ENCODE measurements at places on chromosomes 4 and X.

DNA sequence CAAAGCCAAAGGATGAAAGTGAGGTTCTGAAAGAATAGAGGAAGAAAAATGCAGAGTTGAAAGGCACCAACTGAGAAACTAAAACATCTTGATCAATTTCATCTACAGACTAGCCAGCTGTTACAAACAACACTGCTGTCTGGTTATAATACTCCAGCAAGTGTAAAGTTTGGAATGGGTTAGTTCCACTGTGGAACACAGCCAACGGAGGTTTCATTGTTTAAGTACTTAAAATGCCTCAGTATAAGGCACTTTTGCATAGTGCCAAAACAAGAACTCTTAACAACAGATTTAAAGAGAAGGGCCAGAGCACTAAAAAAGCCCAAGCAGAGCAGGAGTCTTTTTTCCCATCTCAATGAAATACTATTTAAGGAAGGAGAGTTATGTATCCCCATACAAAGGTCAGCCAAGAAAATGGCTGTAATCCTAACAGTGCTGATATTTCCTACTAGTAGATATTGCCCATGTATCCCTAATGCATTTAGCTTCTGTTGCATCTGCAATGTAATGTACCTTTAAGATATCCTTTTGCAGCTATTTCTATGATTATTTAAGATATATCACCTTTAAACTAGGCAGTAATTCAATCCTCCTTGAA lies 16.5 kb downstream of the ACSL4 start:
- no peak for DNase-seq

DNA sequence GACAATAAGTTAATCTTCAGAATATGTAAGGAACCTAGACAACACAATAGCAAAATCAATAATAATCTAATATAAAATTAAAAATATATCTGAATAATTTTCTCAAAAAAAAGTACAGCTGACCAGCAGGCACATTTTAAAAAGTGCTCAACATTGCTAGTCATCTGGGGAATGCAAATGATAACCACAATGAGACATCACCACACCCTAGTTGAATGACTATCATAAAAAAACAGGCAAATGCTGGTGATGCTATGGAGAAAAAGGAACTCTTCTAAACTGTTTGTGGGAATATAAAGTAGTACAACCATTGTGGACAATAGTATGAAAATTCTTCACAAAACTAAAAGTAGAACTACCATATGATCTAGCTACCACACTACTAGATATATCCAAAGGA lies 956.9 kb upstream of the NDST4 start:
- no peak for DNase-seq

GRCh38 chrX:45784590-45784989 lies 583.9 kb upstream of the DIPK2B start:
- DNase-seq, result no peak

DNA sequence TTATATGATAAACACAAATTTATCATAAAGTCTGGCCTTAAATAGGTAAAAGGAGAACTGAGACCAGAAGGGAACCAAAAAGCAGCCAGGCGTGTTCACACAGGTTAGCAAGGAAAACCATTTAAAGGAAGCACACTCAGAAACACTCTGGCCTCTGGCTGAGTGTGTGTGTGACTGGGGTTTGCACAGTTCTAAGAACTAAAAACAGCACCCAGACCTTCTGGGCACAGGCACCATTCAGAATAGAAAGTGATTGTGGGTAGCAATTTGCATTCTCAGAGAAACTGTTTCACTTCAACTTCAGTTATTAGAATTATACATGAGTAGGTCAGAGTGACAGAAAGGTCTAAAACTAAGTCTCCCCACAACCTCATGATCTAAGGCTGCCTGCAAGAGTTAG lies 10.0 kb downstream of the GPR82 start:
- no peak for DNase-seq

GRCh38 chr4:82551734-82552133 lies 10.1 kb downstream of the TMEM150C start:
- no peak for DNase-seq

- peak; percentile 3 for DNase-seq
Observed at GRCh38 chr4:111849746-111850284, 295.4 kb upstream of the FAM241A start.

GRCh38 chr4:2843941-2844584 lies 419 bp downstream of the ADD1 start:
- no peak for DNase-seq

DNA sequence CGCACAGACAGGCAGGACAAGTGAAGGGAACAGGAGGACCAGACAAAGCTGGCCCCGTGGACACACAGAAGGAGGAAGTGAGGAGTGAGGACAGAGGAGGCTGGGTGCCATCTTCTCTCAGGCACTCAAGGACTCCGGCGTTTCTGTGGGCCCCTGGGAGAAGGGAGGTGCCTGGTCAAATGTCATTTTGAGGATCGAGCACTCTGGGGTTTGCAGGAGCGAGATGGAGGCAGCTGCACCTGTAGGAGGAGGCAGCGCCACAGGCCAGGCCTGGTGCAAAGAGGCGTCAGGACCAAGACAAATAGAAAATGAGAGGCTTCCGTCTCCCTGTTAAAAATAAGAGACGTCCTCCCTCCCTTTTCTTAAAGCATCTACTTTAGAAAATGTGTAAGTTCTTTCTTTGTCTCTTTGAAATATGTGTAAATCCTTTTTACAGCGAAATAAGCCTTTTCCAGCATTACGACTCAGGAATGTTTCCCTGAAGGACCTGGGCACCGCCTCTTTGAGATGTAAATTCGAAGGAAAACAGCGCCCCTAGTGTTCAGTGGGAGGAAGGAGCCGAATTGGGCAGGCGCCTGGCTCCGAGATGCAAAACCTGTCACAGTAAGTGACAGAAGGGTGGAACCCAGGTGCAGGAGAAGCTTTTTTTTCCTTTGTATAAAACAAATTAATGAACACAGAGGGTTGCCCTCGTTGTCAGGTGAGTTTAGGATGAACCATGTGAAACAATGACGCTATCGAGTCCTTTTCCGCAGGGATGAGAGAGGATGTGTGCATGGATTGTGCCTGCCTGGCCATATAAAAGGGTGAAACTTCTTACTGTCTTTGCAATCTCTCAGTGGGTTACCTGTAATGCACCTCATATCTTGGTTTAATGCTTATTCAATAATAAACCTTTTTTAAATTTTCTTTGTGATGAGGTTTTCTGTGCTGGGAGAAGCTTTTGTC lies 1.4 kb upstream of the C4orf50 start:
- DNase-seq, result no peak

DNA sequence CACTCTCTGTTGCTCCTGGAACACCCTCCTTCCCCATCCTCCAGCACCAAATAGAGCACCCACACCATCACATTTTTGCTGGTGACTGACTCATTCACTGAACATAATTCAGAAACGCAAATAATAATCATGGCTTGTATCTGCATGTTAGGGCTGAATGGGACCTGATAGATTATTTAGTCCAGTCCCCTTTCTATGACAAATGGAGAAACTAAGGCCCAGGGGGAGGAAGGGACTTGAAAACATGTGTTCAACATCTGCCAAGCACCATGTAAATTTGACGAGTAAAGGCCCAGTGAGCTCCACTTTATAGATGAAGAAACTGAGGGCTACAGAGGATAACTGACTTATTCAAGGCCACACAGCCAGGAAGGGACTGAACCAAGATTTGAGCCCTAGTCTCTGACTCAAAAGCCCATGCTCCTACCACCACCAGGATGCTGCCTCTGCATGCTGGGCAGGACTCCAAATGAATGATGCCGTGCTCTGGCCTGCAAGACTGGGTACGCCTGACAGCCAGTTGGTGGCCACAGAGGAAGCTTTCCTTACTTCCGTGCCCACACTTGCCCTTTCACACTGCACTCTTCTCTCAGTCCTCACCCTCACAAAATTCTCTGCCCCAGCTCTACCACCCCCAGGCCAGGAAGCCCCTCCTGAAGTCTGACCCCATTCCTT lies 133.3 kb upstream of the PJA1 start:
- no peak for DNase-seq

DNA sequence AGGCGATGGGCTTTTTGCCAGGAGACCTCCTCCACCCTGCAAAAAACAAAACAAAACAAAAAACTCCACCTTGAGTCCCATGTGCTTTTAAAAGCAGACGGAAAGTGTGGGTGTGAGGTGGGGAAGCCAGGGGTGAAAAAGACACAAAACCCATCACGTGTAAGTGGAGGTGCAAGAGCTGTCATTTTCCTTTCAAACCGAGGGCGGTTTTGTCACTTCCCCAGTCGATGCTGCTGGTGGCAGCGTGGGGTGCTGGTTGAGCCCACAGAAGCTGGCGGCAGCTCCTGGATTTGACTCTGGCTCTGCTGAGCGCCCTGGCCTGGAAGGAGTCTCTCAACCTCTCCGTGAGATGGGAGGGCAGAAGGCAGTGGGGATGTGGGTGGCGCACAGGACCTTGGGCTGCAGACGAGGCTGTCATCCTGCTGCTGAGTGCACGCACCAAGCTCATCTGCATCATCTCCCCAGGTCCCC lies 110.0 kb downstream of the PSAPL1 start:
- no peak for DNase-seq

DNA sequence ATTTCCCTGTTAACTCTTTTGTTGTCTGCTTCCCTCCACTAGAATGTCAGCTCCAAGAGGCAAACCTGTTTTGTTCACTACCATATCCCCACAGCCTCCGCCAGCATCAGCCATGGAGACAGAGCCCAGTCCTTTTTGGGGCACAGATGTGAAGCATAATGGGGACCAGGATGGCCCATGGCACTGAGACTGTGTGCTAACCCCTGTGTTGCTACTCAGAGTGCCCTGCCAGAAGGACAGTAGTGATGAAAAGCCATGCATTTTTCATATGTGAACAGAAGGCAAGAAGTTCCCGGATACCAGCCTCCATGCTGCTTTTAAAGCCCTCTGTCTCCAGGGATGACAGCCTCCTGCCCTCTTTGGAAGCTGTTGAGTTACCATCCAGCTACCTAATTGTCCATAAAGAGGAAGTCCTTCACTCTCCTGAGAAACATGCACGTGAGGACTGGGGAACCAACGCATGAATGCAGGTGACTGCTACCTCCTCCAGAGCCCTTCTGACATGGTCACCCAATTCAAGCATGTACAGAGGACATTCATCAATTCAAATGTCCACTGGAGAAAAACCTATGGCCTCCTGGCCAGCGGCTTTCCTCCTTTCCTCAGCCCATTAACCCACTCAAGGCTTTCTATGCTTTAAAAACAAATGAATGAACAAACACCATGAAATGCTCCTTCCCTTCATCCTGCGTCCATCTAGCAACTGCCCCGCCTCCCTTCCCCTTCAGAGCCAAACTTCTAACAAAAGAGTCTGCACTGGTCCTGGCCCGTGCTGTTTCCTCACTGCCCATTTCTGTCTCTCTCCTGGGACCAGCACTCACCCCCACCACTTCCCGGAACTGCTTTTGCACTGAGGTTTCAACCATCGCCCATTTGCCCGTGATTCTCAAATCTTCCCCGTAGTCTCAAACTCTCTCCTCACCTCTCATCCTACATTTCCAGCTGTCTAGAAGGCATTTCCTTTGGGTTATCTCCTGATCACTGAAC lies 18.0 kb downstream of the PNMA6F start:
- DNase-seq, result no peak

DNA sequence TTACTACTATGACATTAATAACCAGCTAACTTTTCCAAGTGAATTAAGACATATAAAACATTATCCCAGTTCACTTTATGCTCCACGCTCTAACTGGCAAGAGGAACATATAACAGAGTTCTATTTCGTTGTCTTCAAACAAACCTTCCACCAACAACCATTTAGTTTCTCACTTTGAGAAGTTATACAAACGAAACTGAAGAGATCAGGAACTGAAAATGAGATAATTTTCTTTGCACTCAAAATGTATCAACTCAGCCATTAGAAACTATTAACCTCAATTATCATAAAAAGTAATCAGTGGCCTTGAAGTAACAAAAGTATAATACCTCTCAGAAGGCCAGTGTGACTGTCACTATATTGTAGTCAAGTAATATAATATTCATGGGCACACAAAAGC lies 70.1 kb downstream of the CHM start:
- DNase-seq, result no peak

- DNase-seq, result peak; percentile 44
Observed at GRCh38 chrX:132467026-132467425, 21.8 kb downstream of the MBNL3 start.

DNA sequence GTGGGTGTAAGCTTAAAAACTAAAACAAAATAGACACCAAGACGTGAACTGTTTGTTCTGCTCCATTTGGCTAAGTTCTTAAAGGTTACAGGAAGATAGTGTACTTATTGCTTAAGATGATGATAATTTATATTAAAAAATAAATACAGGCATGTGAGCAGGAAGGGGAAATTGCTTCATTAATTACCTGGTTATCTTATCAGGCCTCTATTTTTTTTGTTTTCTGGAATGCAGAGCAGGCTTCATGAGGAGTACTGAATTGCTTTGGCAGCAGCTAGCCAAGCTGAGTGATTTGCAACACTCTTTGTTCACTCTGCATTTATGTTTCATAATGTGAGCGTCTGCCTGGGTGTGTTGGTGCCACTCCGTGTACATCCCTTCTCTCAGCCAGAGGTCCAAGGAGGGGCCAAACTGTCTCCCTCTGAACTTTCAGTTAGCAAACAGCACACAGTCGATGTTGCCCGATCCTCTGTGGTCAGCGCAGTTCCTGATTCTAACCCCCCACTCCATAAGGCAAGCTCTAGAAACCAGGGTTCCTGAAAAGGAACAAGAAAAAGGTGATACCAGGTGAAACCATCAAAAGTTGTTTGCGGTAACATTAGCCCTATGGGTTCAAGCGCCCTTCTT lies 348.2 kb downstream of the SPRY1 start:
- DNase-seq, result no peak
